Kidney (tissue), 22 donors: ENCODE measurements at places on chromosomes 16 and 17. TPM values are rescaled to one million over a fixed set of nuclear protein-coding genes. Genes with fewer than 3 reads are reported as not detected.
A peak's percentile ranks its signal among the peaks of the same experiment; 100 is the strongest.

PROCA1 gene
- total RNA-seq: 3.4 TPM

MSLN gene
- 19.4 TPM for total RNA-seq

DNA sequence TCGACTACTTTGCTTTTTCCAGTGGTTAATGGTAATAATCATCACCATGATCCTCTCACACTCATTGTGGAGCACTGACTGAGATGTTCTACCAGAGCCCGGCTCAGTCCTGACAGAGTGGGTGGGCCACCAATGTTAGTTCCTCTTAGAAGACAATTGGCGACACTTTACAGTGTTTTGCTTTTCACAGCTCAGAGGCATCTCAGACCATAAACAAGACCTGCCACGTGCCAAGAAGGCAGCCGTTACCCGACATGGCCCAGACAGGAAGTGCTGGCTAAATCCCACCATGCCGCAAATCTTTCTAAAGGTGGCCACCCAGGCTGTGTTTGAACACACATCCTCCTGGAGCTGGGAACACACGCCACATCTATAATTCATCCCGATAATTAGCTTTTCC lies 103.7 kb downstream of the XYLT1 start:
- H3K4me1 ChIP-seq: no peaks in the 10 kb centered on the region
- H3K4me3 ChIP-seq: no peak overlapping the region
- no peaks in the 10 kb centered on the region for H3K27me3 ChIP-seq

GRCh38 chr17:20074001-20074400 lies 64.8 kb downstream of the SPECC1 start:
- H3K36me3 ChIP-seq: no peaks in the 10 kb centered on the region
- H3K27me3 ChIP-seq: no peaks in the 10 kb centered on the region
- peak overlapping the region; percentile 39 for H3K27ac ChIP-seq
- DNase-seq: no peak
- peak overlapping the region; percentile 49 for H3K4me3 ChIP-seq
- peaks cover 3% of the 10 kb centered on the region for H3K4me1 ChIP-seq

GRCh38 chr16:56191835-56192634 lies 746 bp downstream of the GNAO1 start:
- H3K27me3 ChIP-seq: peaks cover 13% of the 10 kb centered on the region
- no peak overlapping the region for H3K27ac ChIP-seq
- no peaks in the 10 kb centered on the region for H3K36me3 ChIP-seq
- DNase-seq: no peak
- no peaks in the 10 kb centered on the region for H3K4me1 ChIP-seq

- DNase-seq: peak; percentile 80
- no peaks in the 10 kb centered on the region for H3K36me3 ChIP-seq
- peaks cover 14% of the 10 kb centered on the region for H3K4me1 ChIP-seq
- no peak overlapping the region for H3K4me3 ChIP-seq
- H3K27me3 ChIP-seq: no peaks in the 10 kb centered on the region
These were observed 222.7 kb upstream of the CIBAR2 start for GRCh38 chr16:85334718-85335583.

DNA sequence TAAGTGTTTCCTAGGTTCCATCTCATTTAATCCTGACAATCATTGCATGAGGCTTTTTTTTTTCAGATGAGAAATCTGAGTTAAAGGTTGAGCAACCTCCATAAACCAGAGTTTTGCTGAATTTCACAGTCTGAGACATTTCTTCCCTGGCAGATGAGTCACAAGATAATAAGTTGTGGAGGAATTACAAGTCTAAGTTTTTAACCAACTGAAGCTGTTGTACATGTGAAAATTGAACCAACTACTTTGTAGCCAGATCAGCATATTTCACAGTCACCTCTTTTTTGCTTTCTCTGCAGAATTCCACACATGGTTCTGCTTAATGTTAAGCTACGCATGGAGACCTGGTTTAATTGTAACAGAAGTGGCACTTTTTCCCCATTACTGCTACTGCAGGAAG lies 765.6 kb downstream of the CDH11 start:
- no peak overlapping the region for H3K27ac ChIP-seq
- no peaks in the 10 kb centered on the region for H3K36me3 ChIP-seq
- no peak for DNase-seq
- H3K4me1 ChIP-seq: no peaks in the 10 kb centered on the region
- H3K4me3 ChIP-seq: no peak overlapping the region
- H3K27me3 ChIP-seq: no peaks in the 10 kb centered on the region

DNA sequence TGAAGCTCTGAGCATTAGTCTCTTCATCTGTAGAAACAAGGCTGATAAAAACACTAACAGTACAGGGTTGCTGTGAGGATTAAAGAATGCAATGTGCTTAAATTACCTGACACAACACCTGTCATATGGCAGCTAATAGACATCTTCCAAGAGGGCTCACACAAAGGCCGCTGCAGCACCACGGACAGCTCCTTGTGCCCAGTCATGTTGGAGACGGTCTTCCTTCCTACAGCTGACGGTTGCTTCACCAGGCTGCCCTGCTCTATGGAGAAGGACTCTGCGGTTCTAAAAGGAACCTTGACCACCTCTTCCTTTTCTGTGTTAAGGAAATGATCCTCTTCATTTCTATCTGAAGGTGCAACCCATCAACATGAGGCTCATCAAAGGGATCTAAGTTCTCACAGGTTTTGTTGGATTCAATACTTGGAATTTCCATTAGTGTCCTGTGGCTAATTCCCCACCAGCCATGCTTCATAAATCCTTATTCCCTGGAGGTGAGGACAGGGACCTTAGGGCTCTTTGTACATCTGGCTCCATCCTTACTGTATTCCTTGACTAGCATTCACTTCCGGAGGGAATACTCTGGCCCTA lies 138.9 kb upstream of the CES5A start:
- H3K36me3 ChIP-seq: no peaks in the 10 kb centered on the region
- H3K27ac ChIP-seq: no peak overlapping the region

- H3K4me1 ChIP-seq: no peaks in the 10 kb centered on the region
- no peaks in the 10 kb centered on the region for H3K36me3 ChIP-seq
- H3K27me3 ChIP-seq: no peaks in the 10 kb centered on the region
- H3K4me3 ChIP-seq: no peak overlapping the region
- no peak overlapping the region for H3K27ac ChIP-seq
These were observed 15.1 kb downstream of the SOX8 start for GRCh38 chr16:996681-997080.
